ENCODE measurements at places on chromosomes 3 and 15.
A peak's percentile ranks its signal among the peaks of the same experiment; 100 is the strongest.

- peak; percentile 43 for DNase-seq
Observed at GRCh38 chr3:61110576-61110975, 140.7 kb downstream of the FHIT start.

DNA sequence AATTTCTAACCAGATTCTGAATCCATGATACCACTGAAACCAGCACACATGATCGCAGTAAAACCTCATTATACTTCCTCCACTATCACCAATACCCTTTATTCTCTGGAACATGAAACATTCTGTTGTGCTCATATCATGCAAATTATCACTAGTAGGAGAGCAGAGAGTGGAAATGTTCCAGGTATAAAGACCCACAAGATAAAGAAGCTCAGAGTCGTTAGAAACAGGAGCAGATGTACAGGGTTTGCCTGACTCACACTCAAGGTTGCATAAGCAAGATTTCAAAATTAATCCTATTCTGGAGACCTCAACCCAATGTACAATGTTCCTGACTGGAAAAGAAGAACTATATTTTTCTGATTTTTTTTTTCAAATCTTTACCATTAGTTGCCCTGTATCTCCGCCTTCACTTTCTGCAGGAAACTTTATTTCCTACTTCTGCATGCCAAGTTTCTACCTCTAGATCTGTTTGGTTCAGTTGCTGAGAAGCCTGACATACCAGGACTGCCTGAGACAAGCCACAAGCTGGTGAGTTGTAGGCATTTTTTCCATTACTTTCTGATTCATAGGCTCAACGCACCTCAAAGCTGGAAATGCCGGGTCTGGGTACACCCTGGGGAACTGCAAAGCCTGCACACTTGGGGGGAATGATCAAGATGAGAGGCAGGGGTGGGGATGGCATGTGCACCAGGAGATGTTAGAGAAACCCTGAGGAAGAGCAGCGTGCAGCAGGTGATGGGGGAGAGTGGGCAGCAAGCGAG, at the start of gene CCR2:
Gene CCR2, plus strand, starts transcription at position 465 of the 764 bp plus-strand sequence. CDS start 3,417 bp downstream, outside the sequence.
- no peak for DNase-seq

GRCh38 chr3:170500995-170501394, 82.3 kb downstream of the CLDN11 start:
- DNase-seq = peak; percentile 34

DNA sequence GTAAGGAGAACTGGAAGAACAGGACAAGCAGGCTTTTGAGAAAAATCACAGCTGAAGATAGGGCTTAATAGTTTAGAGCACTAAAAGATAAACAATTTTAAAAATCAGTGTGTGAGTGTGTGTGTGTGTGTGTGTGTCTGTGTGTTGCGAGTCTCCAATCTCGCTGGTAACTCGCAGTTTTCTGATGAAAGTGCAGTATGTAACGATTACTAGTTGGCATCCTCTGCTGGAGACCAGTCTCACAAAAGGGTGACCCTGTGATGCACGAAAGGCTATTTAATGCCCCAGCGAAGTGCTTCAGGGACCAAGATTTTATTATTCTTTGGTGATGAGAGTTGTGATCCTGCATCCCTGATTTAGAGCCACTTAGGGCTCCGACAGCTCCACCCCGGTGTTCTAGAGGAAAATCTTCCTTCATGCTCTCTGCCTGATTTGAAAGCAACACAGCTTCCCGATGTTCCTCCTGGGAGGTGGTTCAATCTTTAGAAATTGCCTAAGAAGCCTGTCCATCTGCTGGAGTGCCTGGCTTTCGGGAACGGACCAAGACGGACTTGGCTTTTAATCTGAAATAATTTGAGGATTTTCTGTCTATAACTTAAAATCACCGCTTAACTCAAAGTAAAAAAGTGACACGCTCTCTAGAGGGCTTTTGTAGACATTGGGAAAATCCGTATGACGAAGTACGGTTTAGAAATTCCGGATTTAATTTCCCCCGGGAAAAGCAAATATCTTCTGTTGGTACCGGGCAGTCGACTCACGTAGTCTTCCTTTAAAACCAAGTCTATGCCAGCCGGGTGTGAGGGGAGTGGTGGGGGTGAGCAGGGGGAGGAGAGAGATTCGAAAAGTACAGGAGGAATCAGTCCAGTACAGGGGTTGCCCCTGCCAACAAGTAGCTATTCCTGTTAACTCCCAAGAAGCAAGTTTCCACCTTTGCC, 1.1 kb upstream of the ALCAM start:
- DNase-seq = peak; percentile 31

DNA sequence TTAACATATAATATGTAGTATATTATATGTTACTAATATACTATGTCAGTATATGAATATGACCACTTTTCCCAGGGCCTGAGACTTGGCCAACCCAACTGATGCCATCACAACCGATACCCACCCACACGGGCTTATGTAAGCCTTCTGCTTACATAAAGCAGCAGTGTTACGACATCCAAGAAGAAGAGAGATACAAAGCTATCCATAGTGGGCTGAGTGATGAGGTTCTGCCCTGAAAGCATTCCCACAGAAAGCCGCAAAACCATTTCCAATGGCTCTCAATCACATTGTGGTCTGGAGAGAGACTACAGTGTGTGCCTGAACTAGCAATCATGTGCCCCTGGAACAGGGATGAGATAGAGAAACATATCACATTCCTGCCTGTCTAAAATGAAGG, 177.9 kb downstream of the PLOD2 start:
- DNase-seq = no peak

DNA sequence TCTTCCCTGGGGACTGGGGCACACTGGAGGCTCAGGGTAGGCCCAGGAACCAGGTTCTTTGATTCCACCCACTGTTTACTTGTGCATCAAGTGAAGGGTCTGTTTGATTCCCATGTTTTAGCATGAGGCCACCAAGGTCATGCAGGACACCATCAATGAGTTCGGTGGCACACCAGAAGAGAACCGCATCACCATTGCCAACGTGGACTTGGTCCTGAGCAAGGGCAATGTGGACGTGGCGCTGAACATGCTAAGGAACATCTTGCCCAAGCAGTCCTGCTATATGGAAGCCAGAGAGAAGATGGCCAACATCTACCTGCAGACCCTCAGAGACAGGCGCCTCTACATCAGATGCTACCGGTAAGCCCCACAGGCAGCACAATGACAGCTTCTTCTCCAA, 21.5 kb downstream of the TTC21A start:
- no peak for DNase-seq

GRCh38 chr3:62665627-62666437, 209.4 kb downstream of the CADPS start:
- peak; percentile 57 for DNase-seq

All from GM12865 (cell line).